ENCODE measurements at places on chromosomes 13 and 19.
A peak's percentile ranks its signal among the peaks of the same experiment; 100 is the strongest.

DNA sequence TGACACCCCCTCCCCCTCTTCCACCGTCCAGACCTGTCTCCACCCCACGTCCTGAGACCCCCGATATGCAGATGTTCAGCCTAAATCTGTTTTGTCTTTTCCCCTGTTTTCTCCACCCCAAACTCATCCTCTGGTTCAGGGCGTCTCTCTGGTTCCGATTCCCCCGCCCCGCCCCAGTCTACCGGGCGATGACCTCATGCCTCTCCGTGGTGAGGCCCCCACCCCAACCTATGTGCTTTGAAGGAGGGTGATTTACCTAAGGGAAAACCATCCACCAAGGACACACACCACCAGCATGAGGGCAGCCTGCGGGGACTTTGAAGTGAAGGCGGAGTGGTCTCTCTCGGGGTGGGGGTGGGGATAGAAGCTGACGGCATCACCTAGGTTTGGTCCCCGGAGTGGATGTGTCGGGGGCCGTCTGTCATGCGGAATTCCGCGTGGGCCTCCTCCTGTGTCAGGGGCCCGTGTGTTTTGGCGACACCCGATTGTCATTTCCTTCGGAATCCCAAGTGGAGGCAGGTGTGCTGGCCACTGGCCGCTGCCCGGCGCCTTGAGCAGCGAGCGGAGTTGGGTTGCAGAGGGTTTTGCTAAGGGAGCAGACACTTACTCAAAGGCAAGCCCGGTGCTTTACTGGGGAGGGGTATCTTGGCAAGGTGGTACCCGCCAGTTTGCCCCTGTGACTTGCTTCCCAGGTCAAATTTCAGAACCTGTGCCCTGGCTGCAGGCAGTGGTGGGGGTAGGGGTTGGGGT lies 1.4 kb downstream of the FZR1 start:
- peaks cover 26% of the 10 kb centered on the region for H3K4me1 ChIP-seq
- no peaks in the 10 kb centered on the region for H3K27me3 ChIP-seq
- H3K27ac ChIP-seq, result peak overlapping the region; percentile 0
- peak; percentile 6 for DNase-seq
- no peaks in the 10 kb centered on the region for H3K36me3 ChIP-seq
- H3K4me3 ChIP-seq, result peak overlapping the region; percentile 91

- H3K4me3 ChIP-seq, result no peak overlapping the region
- no peaks in the 10 kb centered on the region for H3K4me1 ChIP-seq
- no peak overlapping the region for H3K27ac ChIP-seq
- no peak for DNase-seq
- H3K27me3 ChIP-seq, result no peaks in the 10 kb centered on the region
These were observed 17.8 kb upstream of the ZNF726 start for GRCh38 chr19:23896912-23897311.

DNA sequence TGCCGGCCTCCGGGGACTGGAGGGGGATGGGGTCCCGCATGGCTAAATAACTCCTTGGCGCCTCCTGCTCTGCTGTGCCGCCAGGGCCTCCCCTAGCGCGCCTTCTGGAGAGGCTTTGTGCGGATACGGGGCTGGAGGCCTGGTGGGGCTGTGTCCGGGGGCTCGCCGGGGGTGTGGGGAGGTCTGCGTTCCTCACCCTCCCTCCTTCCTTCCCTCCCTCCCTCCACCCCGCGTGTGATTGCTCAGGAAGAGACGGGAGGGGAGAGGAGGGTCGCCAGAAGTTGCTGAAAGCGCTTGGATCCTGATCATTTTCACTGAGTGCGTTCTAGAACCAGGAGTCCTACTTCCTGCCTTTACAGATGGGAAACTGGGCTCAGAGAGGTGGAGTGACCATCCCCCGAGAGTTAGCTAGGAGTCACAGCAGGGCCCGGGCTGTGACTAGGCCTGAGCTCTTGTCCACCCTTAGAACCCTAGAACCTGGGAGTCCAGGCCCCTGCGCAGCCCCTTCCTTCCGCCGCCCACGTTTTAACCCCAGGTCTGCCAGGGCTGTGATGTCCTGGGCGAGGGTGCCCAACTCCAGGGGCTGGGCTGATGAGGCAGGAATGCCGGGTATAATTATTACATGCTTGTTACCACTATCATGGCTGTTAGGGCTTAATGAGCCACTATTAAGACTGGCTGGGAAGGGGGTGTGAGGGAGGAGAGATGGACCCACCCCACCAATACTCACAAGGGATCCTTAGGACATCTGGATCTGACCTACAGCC lies 782 bp upstream of the JUND start:
- H3K27ac ChIP-seq, result peak overlapping the region; percentile 99
- H3K4me1 ChIP-seq, result peaks cover 18% of the 10 kb centered on the region
- no peaks in the 10 kb centered on the region for H3K36me3 ChIP-seq
- H3K4me3 ChIP-seq, result peak overlapping the region; percentile 74

- H3K4me3 ChIP-seq, result no peak overlapping the region
- DNase-seq, result no peak
- no peaks in the 10 kb centered on the region for H3K36me3 ChIP-seq
- 0 out of 2 replicates have a peak, but pooled peaks cover 6% of the 10 kb centered on the region for H3K27me3 ChIP-seq
These were observed 204 bp upstream of the PDX1 start for GRCh38 chr13:27919659-27919933.

GRCh38 chr13:40566811-40567210 lies 99.6 kb downstream of the FOXO1 start:
- no peak overlapping the region for H3K4me3 ChIP-seq
- H3K4me1 ChIP-seq, result no peaks in the 10 kb centered on the region
- no peak for DNase-seq
- H3K27me3 ChIP-seq, result no peaks in the 10 kb centered on the region
- H3K36me3 ChIP-seq, result no peaks in the 10 kb centered on the region
- no peak overlapping the region for H3K27ac ChIP-seq

DNA sequence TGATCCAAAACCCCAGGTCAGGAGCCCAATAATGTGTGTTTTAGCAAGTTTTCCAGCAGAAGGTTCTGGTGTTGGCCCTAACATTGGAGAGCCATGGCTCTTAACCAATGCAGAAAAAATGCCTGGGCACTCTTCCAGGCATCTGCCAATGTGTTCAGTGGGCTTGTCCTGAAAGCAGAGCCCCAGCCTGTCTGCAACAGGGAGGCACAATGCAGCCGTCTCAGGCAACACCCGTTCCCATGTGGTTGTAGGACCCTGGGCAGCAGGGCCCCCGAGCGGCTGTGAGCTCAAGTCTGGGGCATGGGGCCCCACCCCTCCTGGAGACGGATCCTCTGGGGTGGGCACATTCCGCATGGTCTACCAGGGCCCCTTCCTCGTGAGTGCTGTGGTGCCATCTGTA lies 58.1 kb upstream of the SIAH3 start:
- DNase-seq, result no peak
- no peaks in the 10 kb centered on the region for H3K4me1 ChIP-seq
- H3K36me3 ChIP-seq, result no peaks in the 10 kb centered on the region
- H3K27me3 ChIP-seq, result no peaks in the 10 kb centered on the region
- no peak overlapping the region for H3K4me3 ChIP-seq
- no peak overlapping the region for H3K27ac ChIP-seq

GRCh38 chr13:34776390-34776981 lies 165.6 kb upstream of the NBEA start:
- no peak overlapping the region for H3K4me3 ChIP-seq
- H3K27ac ChIP-seq, result no peak overlapping the region
- peaks cover 13% of the 10 kb centered on the region for H3K4me1 ChIP-seq
- no peaks in the 10 kb centered on the region for H3K27me3 ChIP-seq
- no peaks in the 10 kb centered on the region for H3K36me3 ChIP-seq
- peak; percentile 59 for DNase-seq

- peak; percentile 4 for DNase-seq
- no peaks in the 10 kb centered on the region for H3K4me1 ChIP-seq
- no peaks in the 10 kb centered on the region for H3K36me3 ChIP-seq
- no peak overlapping the region for H3K4me3 ChIP-seq
These were observed 16.0 kb upstream of the SLC7A10 start for GRCh38 chr19:33241530-33242101.

GRCh38 chr19:16851031-16851712 lies 22.0 kb downstream of the SIN3B start:
- H3K4me3 ChIP-seq, result peak overlapping the region; percentile 1
- H3K27ac ChIP-seq, result peak overlapping the region; percentile 97
- DNase-seq, result peak; percentile 87
- H3K36me3 ChIP-seq, result peaks cover 61% of the 10 kb centered on the region
- no peaks in the 10 kb centered on the region for H3K27me3 ChIP-seq

- no peak overlapping the region for H3K27ac ChIP-seq
- peaks cover 13% of the 10 kb centered on the region for H3K4me1 ChIP-seq
- H3K4me3 ChIP-seq, result no peak overlapping the region
- DNase-seq, result peak; percentile 42
These were observed 34.0 kb upstream of the HOMER3 start for GRCh38 chr19:18975011-18975410.

DNA sequence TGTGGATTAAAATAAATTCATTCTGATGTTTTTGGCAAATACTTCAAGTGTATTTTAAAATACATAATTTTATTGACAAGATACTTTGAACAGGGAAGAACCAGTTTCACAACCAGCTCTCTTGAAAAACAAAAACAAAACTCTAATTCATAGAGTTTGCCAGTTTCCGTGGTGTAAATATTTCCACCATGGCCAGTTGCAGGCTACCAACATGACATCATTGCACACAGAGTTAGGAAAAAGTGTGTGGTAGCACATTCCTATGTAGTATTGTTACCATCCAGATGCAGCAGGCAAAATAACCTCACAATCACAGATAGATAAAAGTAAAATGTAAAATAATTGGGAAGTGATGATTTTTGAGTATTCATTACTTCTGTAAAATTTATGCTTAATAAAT lies 7.7 kb upstream of the RNF113B start:
- H3K4me1 ChIP-seq, result no peaks in the 10 kb centered on the region
- H3K4me3 ChIP-seq, result no peak overlapping the region
- H3K36me3 ChIP-seq, result no peaks in the 10 kb centered on the region
- no peaks in the 10 kb centered on the region for H3K27me3 ChIP-seq
- H3K27ac ChIP-seq, result no peak overlapping the region
- DNase-seq, result no peak

GRCh38 chr13:101499406-101499805 lies 46.9 kb downstream of the ITGBL1 start:
- no peaks in the 10 kb centered on the region for H3K27me3 ChIP-seq
- H3K36me3 ChIP-seq, result no peaks in the 10 kb centered on the region
- peak overlapping the region; percentile 66 for H3K4me3 ChIP-seq
- peaks cover 52% of the 10 kb centered on the region for H3K4me1 ChIP-seq

- H3K36me3 ChIP-seq, result no peaks in the 10 kb centered on the region
- H3K4me3 ChIP-seq, result no peak overlapping the region
- no peaks in the 10 kb centered on the region for H3K27me3 ChIP-seq
- DNase-seq, result peak; percentile 72
- peaks cover 17% of the 10 kb centered on the region for H3K4me1 ChIP-seq
- H3K27ac ChIP-seq, result peak overlapping the region; percentile 58
These were observed 691.6 kb downstream of the DIAPH3 start for GRCh38 chr13:59472134-59472533.

- DNase-seq, result no peak
- peaks cover 2% of the 10 kb centered on the region for H3K36me3 ChIP-seq
- peaks cover 17% of the 10 kb centered on the region for H3K4me1 ChIP-seq
- H3K27me3 ChIP-seq, result no peaks in the 10 kb centered on the region
These were observed 66.2 kb upstream of the TM9SF2 start for GRCh38 chr13:99435116-99435515.

DNA sequence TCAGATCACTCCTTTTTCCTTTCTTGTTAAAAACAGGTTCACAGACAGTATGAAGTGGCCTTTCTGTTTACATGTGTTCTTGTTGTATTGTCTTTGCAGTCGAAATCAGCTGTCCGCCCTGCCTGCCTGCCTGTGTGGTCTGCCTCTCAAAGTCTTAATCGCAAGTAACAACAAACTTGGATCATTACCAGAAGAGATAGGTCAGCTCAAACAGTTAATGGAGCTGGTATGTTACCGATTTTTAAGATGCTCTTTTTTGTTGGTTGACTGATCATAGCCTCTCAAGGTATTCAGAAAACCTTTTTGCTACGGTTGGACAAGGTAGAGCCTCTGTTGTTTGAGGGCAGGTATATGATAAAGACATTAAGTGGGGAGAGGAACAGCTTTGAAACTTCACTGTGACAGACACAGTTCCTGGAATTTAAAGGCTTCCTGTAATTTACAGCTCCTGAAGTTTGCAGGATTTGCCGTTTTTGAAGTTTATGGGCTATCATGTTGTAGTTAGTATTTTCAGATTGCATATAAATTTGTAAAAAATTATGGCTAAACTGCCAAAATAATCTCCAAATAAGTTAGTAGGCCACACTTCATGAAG lies 116.1 kb downstream of the LRCH1 start:
- H3K4me1 ChIP-seq, result peaks cover 26% of the 10 kb centered on the region
- no peaks in the 10 kb centered on the region for H3K27me3 ChIP-seq
- no peak overlapping the region for H3K27ac ChIP-seq
- no peak for DNase-seq

GRCh38 chr19:6459262-6460098 lies at the start of gene SLC25A23:
Gene SLC25A23, minus strand, starts transcription at chr19:6459792. Its CDS starts 164 bp downstream, at chr19:6459628.
- no peaks in the 10 kb centered on the region for H3K27me3 ChIP-seq
- H3K4me3 ChIP-seq, result peak within 1 kb of the TSS; percentile 68
- H3K27ac ChIP-seq, result peak within 1 kb of the TSS; percentile 8
- peak; percentile 80 for DNase-seq
- H3K36me3 ChIP-seq, result peaks cover 17% of the 10 kb centered on the region

GRCh38 chr13:66329988-66330451 lies 900.1 kb downstream of the PCDH9 start:
- H3K4me1 ChIP-seq, result no peaks in the 10 kb centered on the region
- H3K36me3 ChIP-seq, result no peaks in the 10 kb centered on the region
- no peak overlapping the region for H3K27ac ChIP-seq
- H3K4me3 ChIP-seq, result no peak overlapping the region
- no peak for DNase-seq

DNA sequence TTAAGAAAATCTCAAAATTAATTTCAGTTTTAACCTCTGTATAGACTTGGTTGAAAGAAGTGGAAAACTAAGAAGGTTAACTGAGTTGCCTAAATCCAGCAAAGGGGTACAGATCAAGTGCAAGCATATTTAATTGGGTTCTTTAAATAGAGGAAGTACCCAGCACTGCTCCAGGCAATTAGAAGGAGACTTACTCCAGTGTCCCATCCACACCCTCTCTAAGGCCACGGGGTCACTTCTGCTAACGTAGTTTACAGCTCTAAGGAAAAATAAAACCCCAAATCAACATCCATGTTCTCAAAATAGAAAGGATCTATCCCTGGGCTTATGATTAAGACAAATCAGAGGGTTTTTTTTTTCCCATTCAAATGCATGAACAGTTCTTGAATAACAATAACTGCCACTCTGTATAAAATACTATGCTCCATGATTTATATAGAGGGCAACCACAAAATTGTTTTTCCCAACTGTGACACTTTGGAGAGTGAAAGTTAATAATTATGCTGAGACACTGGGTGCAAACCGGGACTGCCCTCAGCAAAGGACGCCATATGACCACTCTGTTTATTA lies 4.6 kb downstream of the FRY start:
- H3K4me3 ChIP-seq, result no peak overlapping the region
- H3K36me3 ChIP-seq, result no peaks in the 10 kb centered on the region
- no peak for DNase-seq
- H3K27me3 ChIP-seq, result no peaks in the 10 kb centered on the region
- no peak overlapping the region for H3K27ac ChIP-seq

DNA sequence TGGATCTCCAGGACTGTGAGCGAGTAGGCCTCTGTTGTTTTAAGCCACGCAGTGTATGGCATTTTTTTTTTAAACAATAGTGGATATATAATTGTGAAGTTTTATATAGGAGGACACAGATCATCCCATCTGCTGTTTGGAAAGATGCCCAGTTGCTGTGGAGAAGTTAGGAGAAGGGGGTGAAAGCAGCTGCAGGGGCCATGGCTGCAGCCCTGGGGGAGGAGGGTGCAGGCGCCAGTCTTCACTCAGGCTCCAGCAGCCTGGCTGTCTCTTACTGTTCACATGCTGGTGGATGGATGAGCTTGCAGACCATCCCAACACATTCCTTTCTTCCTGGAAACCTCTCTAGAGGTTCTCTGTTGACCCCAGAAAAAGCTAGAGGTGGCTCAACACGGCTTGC lies 242.3 kb downstream of the TEX29 start:
- H3K36me3 ChIP-seq, result no peaks in the 10 kb centered on the region
- H3K4me1 ChIP-seq, result no peaks in the 10 kb centered on the region
- no peak overlapping the region for H3K4me3 ChIP-seq
